ENCODE measurements at places on chromosomes 7 and 10. TPM values are rescaled to one million over a fixed set of nuclear protein-coding genes. Genes with fewer than 3 reads are reported as not detected.
A peak's percentile ranks its signal among the peaks of the same experiment; 100 is the strongest.

DNA sequence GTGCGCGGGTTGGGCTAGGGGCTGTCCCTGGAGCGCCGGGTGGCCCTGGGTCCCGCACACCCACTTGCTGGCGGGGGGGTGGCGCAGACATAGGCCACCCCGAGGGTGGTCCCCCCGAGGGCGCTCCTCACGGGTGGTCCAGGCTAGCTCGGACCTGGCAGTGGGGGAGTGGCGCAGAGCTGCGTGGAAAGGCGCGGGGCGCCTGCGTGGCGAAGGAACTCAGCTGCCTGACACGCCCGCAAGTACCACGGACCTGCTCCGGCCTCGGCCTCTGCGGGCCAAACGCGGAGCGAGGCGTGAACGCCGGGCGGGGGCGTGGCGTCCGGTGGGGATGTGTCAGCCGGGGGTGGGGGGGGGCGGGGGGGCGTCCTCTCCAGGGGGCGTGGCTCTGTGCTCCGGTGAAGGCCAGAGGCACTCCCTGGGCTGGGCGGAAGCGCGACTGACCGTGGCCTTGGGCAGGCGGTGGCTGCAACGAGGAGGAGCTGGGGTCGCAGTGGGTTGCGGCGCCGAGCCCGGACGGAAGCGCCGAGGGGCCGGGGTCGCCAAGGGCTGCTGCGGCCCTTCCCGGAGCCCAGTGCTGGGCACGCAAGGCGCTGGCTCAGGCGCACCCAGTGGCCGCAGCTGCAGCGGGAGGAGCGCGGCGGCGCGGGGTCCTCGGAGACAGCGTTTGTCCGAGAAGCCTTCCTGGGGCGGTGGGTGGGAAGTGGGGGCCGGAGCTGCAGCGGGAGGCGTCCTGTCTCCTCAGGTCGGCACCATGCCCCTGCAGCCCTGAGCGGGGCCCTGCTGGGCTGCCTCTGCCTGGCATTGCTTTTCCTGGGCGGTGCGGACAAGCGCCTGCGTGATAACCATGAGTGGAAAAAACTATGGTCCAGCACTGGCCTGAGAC is 58.9 kb upstream of the NUPR2 start:
- peak; percentile 45 for DNase-seq

- DNase-seq = no peak
Measured at GRCh38 chr10:72690071-72690755, 1.7 kb upstream of the MCU start.

GRCh38 chr7:119935418-119936025 is 337.5 kb upstream of the KCND2 start:
- no peak for DNase-seq

GRCh38 chr7:143257501-143257900 is 5.7 kb upstream of the GSTK1 start:
- no peak for DNase-seq

- no peak for DNase-seq
Measured at GRCh38 chr10:68137171-68137570, 27.9 kb downstream of the MYPN start.

GRCh38 chr7:100248483-100248882 is 28.7 kb downstream of the PVRIG start:
- no peak for DNase-seq

DNA sequence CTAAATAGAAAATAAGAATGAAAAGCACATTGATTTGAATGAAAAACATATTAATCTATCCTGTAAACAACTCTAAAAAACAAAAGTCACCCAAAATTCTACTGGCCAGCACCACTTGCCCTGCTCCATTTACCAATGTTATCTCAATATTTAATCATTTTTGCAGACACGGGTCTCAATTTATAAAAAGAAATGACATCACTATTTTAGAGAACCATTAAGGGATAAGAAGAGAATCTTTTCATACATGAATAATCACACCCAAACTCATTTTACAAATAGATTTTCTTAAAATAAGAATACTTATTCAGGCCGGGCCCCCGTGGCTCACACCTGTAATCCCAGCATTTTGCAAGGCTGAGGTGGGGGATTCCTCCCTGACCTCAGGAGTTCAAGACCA is 3.9 kb downstream of the SAR1A start:
- DNase-seq = no peak

The PLEKHS1 gene
- not detected for total RNA-seq

The HSPA14 gene
- 3.2 TPM for total RNA-seq

DNA sequence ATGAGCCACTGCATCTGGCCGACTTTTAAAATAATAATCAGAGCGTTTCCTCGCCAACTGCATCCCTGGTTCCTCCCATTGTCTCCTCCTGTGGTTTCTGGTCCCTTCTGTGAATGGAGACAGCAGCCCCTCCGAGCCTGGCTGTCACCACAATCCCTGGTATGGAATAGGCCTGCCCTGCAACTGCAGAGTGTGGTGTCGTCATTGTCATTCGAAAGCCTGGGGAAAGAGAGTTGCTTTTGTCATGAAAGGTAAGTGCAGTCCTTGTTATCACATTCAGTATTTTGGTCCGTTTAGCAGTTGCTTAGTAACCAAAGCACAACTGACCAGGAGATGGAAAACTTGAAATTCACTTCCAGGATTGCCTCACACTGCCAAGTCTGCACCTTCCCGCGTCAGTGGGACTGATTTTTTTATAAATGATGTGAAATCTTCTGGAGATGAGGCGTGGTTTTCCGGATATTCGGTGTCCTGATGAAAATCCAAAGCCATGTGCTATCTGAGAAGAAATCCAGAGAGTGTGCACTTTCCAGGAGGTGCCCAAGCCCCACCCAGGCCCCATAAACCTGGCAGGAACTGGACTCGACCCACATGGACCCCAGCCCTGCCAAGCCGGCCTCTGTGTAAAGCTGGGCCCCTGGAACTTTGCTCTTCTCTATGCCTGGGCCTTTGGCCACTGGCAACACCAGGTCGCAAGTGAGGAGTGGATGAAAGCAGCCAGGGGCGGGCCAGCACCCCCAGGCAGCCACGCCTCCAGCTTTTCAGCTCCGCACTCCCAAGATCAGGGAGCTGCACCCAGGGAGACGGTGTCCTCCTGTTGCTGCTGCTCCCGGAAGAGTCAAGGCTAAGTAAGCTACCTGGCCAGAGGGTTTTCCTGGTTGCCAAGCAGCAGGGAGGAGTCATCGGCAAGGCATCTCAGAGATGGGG is 133.7 kb upstream of the SH2B2 start:
- no peak for DNase-seq

DNA sequence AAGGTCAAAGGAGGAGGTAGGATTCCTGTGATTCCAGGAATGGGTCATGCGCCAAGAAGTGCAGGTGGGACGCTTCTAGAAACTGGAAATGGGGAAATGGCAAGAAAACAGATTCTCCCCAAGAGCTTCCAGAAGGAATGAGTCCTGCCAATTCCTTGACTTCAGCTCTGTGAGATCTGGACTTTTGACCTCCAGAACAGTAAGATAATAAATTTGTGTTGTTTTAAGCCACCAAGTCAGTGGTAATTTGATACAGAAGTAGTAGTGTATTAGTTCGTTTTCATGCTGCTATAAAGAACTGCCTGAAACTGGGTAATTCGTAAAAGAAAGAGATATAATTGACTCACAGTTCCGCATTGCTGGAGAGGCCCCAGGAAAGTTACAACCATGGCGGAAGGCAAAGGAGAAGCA is 178.6 kb upstream of the GALNT17 start:
- no peak for DNase-seq

The SEMA3C gene
- 0.86 TPM for total RNA-seq

DNA sequence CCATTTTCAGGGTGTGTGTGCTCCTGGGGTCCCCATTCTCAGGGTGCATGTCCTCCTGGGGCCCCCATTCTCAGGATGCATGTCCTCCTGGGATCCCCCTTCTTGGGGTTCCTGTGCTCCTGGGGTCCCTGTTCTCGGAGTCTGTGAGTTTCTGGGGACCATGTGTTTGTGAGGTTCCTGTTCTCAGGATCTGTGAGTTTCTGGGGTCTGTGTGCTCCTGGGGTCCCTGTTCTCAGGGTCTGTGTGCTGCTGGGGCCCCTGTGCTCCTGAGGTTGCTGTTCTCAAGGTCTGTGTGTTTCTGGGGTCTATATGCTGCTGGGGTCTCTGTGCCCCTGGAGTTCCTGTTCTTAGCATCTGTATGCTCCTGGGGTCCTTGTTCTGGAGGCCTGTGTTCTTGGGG is 425.5 kb downstream of the GLRX3 start:
- DNase-seq = no peak

DNA sequence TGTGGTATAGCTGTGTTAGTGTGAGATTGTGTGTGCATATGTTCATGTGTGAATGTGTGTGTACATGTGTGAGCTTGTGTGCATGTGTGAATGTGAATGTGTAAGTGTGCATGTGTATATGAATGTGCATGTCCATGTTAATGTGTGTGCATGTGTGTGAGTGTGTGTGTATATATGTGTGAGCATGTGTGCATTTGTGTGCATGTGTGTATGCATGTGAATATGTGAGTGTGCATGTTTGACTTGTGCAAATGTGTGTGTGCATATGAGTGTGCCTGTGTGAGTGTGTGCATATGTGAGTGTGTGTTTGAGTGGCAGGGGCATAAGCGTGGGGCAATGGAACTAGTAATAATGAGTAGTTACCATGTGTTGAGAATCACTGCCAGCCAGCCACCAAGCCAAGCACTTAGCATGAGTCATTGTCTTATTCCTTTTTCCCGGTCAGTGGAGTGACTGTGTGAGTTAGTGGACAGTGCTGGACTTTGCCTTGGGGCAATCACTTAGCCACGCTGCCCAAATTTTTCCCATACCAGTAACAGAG is 46.3 kb upstream of the SHH start:
- peak; percentile 30 for DNase-seq

- no peak for DNase-seq
Measured at GRCh38 chr7:91140982-91141381, 123.3 kb upstream of the FZD1 start.

The VCL gene
- 14.5 TPM for total RNA-seq

DNA sequence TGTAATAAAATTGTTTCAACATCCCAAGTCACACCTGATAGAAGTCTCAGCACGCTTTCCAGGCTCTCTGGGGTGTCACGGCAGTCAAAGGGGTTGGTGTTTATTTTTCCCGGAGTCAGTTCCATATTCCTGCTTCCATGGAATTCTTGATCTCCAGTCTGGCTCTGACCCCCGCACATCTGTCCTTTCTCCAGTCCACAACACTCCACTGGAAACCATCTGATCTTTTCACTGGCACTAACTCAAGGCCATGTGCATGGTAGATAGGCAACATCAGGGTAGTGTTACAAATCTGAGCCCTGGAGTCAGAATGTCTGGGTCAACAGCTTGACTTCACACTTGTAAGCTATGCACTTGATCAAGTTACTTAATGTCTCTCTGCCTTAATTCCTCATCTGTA is 176.2 kb downstream of the WDR11 start:
- no peak for DNase-seq

GRCh38 chr7:103116991-103117390 is 31.9 kb downstream of the NAPEPLD start:
- no peak for DNase-seq

The UBE2H gene
- 33.8 TPM for total RNA-seq

- no peak for DNase-seq
Measured at GRCh38 chr10:32144817-32145688, 88.8 kb upstream of the KIF5B start.

GRCh38 chr10:24722676-24723385 is 856 bp downstream of the ARHGAP21 start:
- peak; percentile 74 for DNase-seq

GRCh38 chr7:130733931-130734814 is at the start of gene KLF14:
KLF14 (minus strand) TSS chr7:130734207; CDS start chr7:130734033, 174 bp downstream.
- no peak for DNase-seq

The ANKRD22 gene
- total RNA-seq = not detected

The RADIL gene
- 0.40 TPM for total RNA-seq

GRCh38 chr10:124340033-124340760 is 78.5 kb downstream of the OAT start:
- DNase-seq = peak; percentile 34

DNA sequence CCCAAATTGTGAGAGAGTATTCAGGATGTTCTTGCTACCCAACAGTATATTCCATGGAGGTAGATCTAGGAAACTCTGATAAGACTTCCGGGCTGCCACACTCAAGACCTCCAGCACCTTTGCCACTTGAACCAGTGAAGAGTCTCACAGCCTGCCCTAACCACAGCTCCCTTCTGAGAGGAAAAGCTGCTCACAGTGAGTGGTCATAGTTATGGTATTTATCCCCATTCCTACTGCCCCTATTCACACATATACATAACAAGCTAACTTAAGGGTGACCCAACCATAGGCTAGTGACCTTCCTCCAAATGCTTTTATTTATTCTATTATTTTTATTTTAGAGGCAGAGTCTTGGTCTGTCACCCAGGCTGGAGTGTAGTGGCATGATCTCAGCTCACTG is 156.3 kb downstream of the PTEN start:
- no peak for DNase-seq

DNA sequence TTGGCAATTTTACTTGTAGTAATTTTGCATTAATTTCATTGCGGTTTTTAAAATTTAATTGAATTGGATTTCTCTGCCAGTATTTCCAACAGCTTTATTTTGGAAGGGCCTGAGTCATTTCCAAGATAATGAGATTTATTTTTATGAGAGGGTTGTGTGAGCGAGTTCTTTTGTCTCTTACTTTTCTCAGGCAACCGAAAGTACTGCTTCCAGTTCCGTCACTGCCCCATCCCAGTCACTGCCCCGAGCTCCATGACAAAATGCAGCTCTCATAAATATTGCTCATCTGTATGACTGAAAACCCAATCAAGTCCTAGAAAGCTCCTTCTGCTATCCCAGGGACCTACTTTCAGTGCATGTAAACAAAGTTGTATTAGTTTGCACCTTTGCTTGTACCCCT is 468.4 kb upstream of the SEMA3D start:
- no peak for DNase-seq

DNA sequence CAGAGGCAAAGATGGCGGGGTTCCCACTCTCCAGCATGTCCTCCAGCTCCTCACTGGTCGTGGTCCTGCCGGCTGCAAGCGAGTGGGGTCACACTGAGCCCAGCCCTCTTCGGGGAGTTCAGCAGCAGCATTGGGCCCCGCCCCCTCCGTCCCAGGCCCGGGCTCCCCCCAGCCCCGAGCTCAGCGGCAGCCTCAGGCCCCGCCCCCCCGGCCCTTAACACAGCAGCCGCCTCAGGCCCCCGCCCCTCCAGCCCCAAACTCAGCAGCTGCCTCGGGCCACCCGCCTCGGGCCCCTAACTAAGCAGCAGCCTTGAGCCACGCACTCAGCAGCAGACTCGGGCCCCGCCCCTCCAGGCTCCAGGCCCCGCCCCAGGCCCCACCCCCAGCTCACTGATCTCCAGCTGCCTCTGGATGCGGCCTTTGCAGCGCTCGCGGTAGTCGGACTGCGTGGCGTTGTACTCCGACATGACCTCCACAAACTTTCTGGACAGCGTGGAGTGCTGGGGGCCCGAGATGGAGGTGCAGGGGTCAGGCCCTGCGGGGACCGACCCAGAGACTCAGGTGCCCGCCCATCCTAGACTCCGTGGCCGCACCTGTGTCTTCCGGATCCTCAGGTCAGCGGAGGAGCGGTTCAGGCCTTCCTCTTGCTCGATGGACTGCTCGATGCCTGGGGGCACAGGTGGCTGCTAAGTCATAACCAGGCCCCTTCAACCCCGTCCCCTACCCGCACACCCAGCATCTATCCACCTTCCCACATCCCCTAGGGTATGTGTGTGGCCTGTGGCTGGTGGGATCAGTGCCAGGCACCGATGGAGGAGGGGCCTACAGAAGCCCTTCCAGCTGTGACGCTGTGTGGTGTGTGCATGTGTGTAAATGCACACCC is 15.5 kb downstream of the STX1A start:
- DNase-seq = no peak

Measured in left lobe of liver (tissue), 2 donors.